Activated T-cell treated with anti-CD3 and anti-CD28 coated beads for 1 hour (primary cell): ENCODE measurements at places on chromosomes 4 and X.

DNA sequence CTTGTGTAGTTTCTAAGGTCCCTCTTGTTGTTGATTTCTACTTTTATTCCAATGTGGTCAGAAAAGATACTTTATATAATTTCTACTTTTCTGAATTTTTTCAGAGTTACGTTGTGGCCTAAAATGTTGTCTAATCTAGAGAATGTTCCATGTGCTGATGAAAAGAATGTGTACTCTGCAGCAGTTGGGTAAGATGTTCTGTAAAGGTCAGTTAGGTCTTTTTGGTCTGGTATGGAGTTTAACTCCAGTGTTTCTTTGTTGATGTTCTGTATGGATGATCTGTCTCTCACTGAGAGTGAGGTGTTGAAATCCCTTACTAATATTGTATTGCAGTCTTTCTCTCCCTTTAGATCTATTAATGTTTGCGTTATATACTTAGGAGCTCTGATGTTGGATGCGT, 37.0 kb upstream of the GPRIN3 start:
- DNase-seq, result no peak

GRCh38 chrX:153966841-153967535, 4.6 kb downstream of the HCFC1 start:
- no peak for DNase-seq

DNA sequence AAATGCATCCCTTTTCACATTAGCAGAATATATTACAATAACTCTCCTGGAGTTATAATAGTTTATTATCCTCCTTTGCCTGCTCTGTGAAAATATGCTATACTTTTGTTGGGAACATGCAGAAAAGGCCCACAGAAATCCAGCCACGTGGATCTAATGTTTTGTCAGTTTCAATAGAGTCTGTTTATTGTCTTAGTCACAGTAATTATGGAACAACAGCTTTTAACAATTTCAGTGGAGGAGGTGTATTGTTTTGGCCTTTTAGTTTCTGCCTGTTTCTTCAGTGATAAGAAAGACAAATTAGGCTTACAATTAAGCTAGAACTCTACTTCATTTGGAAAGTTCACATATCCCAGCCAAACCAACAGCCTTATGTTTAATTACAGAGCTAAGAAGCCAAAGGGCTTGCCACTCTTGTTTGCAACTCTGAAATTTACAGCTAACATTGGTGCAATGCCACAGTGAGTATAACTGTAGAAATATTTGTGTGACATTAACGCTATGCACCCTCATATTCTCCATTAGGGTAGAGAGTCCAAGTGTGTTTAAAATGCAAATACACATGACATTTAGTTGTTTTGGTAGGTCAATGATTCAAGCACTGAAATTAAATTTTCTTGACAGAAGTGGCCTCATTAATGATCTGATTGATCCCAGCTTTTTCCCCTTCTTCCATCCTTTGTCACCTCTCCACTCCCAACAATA, 175.8 kb downstream of the USP46 start:
- no peak for DNase-seq

- peak; percentile 16 for DNase-seq
Measured at GRCh38 chrX:1491851-1492349, 39.2 kb upstream of the ASMTL start.

DNA sequence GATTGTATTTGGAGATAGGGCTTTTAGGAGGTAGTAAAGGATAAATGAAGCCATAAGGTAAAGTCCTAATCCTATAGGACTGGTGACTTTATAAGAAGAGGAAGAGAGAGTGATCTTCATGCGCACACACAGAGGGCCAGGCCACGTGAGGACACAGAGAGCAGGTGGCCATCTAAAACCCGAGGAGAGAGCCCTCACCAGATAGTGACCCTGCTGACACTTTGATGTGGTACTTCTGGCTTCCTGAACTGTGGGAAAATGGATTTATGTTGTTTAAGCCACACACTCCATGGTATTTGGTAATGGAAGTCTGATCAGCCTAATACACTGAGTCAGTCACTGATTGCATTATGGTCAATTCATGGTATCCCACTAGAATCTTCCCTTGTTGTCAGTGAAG, 164.9 kb upstream of the TAPT1 start:
- no peak for DNase-seq

DNA sequence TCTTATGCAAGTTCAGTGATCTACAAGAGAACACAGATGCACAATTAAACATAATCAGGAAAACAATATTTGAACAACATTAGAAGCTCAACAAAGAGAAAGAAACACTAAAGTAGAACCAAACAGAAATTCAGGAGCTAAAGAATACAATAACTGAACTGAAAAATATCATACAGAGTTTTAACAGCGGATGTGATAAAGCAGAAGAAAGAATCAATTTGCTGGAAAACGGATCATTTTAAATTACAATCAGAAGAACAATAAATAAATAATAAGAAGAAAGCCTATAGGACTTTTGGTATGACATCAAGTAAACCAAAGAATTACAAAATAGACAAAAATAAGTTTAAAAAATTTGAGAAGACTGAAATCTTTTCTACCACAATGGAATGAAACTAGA, 36.3 kb upstream of the CXCL6 start:
- DNase-seq, result no peak

GRCh38 chr4:83358410-83358809, 23.8 kb upstream of the HPSE start:
- no peak for DNase-seq
